Hindlimb muscle (tissue), 1 donor: ENCODE measurements at places on chromosomes 16 and 17. TPM values are rescaled to one million over a fixed set of nuclear protein-coding genes. Genes with fewer than 3 reads are reported as not detected.
A peak's percentile ranks its signal among the peaks of the same experiment; 100 is the strongest.

- DNase-seq: no peak
Observed at GRCh38 chr17:65698381-65699061, 137.1 kb upstream of the AXIN2 start.

GRCh38 chr17:65850486-65850885 is 289.0 kb upstream of the AXIN2 start:
- peak; percentile 19 for DNase-seq

DNA sequence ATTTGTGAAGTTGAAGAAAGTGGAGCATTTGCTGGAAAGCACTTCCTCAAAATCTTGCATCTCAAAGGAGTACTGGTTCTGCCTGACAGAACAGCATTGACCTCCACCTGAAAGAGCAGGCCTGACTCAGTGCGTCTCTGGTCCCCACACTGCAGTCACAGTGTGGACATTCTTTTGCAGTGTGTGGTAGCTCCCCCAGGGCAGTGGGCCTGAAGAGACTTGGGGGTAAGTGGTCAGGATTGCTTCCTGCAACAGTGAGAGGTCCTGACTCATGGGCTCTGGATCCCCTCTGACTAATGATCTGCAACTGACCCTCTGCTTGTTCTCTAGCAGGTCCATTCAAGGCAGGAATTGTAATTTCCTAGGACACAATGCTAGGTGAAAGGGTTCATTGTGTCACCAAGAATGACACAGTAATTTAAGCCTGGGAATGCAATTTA is 204.9 kb upstream of the KCNJ16 start:
- no peak for DNase-seq

GRCh38 chr16:12551946-12552345 is 251.7 kb downstream of the CPPED1 start:
- no peak for DNase-seq

DNA sequence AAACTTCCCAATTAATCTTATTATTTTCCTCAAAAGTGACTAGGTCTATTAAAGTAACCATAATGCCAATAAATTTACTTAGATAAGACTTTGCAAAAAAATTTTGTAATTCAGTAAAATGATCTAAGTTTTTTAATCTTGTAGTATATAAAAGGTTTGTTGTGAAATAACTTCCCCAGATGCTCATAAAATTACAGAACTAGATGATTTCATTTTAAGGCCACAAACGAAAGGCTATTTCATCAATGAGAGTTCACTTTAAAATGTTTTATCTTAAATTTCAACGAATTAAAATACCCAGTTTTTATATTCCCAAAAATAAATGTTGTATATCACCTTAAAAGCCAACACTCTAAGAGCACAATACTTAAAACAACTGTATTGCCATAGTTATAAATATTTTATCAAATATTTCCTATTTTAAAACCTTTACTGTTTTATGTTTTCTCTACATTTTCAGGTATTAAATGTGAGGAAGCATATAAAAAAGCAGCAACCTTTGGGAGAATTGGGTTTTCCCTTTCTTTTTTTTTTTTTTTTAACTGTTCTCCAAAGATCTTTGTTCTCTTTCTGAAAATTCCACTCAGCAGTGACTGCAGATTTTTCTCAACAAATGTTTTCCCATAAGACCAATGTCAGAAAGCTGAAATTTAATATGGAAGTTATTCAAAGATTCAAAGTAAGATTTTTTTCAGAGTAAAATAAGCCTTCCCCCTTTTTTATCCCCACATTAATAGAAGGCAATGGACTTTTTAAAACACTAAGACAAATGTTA is 169.9 kb downstream of the CYB561 start:
- no peak for DNase-seq

DNA sequence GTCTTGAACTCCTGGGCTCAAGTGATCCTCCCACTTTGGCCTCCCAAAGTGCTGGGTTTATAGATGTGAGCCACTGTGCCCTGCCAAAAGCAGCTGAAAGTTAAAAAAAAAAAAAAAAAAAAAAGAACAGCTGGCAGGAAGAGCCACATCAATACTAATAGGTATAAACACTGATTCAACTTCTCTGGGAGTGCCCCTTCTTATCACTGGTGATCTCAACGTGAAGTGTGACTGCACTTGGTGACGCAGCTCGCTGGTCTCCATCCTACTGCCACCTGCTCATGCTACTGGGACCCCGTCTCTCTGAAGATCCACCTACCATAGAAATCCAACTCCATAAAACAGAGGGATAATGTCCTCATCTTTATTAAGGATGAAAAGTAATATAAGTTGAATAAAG is 40.8 kb downstream of the RNF157 start:
- DNase-seq: no peak

- no peak for DNase-seq
Observed at GRCh38 chr17:8408371-8408770, 10.7 kb upstream of the RNF222 start.

DNA sequence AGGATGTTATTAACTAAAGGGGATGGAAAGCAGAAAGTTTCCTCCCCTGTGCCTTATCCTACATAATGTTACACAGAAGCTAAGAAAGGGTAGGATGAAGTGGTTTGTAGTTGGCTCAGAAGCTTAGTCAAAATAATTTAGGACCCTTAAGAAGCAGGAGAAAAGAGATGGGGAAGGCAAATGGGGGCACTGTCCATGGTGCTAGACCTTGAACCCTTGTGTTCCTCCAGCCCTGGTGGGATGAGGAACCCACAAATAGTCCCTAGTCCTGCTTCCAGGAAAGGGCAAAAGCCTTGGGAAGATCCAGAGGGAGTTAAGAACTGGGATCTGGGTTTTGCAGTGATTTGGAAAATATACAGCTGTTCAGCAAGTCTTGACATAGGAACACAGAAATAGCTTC is 54.5 kb downstream of the SLC5A11 start:
- DNase-seq: no peak

Gene MYH13
- 0.52 TPM for polyA plus RNA-seq
